ENCODE measurements at places on chromosomes 6 and 20.

DNA sequence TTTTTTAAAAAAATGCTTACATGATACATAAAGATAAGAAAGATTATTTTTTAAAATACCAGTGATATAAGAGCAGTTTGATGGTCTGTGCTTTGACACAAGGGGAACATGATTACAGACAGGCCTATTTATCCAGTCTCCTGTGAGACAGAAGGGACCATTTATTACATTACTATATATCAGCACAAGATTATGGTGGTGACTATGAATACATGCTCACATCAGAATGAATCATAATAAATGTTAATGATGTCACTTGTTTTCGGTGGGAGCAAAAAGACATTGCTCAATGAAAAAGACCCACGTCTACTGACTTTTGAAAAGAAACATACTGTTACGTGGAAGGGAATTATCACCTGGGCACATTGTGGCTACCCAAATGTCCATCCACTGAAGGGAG, 455.1 kb downstream of the CDC5L start:
- no peak for DNase-seq

DNA sequence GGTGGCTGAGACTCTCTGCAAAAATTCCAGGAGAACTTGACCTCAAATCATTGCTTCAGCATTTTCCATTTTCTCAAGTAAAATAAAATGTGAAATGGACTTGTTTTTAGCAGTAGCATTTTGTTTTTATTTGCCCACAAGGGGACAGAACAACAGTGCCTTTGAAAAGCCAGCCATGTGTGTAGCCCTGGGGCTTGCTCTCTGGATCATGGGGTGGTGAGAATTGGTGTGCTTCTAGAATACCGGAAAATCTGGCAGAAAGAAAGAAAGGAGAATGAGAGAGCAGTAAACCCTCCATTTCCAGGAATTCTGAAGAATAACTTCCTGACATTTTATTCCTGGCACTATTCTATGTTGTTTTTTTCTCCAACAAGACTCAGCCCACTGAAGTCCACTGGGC, 254.7 kb upstream of the MOCS1 start:
- DNase-seq, result no peak

DNA sequence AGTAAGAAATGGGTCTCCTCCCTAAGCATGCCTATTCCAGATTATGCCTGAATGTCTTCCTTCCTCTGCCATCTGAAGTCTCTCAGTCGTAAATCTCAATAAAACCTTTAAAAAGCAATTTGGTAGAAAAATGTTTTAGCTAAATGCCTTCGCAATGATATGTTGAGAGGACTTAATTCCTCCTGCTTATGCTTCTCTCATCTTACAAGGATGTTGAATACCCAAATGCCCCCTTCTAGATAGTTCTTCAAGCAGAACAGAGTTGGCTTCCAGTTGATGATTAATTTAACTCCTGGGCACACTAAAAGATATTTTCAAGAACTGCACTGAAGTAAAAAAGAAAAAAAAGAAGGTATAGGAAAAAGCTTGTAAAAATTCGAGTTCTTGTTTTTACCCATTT, 275.0 kb upstream of the SPTLC3 start:
- DNase-seq, result peak; percentile 8

- no peak for DNase-seq
Observed at GRCh38 chr6:33586108-33586640, 6.1 kb upstream of the BAK1 start.

DNA sequence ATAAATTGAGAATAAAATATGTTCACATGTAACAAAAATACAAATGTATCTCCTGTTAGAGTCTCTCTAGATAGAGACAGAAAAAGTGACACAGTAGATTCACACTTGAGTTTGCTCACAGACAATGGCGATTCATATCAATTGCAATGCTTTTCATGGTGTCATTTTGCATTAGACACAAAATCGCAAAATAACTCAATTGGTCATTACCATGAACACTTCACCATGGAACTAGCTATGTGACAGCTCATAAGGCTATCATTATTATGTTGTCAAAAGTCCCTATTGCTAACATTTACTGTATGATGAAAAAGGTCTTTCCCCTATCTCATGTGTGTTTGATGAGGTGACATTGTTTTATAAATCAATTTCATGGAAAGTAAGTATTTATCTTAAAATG, 249.5 kb upstream of the AGPAT4 start:
- DNase-seq, result no peak

- no peak for DNase-seq
Observed at GRCh38 chr20:10429443-10429981, 4.5 kb downstream of the MKKS start.
